Glomerular endothelial cell (primary cell): ENCODE measurements at places on chromosomes 1 and 21. TPM values are rescaled to one million over a fixed set of nuclear protein-coding genes. Genes with fewer than 3 reads are reported as not detected.

DNAJC6 gene
- 3.2 and 3.3 TPM in 2 replicates for total RNA-seq

- no peak for DNase-seq
Measured at GRCh38 chr21:32135401-32136363, 143.2 kb downstream of the MIS18A start.

GRCh38 chr1:171740987-171741871 is 636 bp downstream of the VAMP4 start:
- no peak for DNase-seq

- peak; percentile 74 for DNase-seq
Measured at GRCh38 chr1:207848234-207848633, 62.7 kb downstream of the CD34 start.

DNA sequence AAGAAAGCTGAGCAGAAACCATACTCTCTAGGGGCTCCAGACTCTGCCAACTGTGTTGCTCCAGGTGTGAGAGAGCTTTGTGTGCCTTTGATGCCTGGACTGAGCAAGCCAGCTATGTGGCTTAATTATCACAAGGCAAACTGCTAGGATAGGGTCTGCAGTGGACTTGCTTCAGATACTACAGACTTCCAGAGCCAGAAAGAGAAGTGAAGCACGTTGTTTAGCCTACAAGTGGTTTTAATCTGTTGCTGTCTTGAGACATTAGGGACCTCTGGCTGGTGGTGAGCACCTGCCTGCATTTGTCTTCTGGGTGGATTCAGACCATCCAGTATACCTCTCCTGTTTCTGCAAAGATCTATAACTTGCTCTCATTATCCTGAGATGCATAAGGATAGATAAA is 353.4 kb upstream of the PLXNA2 start:
- DNase-seq: no peak

NR0B2 gene
- not detected in 2 replicates for total RNA-seq
